ENCODE measurements at places on chromosomes 3 and 15.

- no peak for DNase-seq
Observed at GRCh38 chr3:160695003-160695402, 18.0 kb downstream of the ARL14 start.

DNA sequence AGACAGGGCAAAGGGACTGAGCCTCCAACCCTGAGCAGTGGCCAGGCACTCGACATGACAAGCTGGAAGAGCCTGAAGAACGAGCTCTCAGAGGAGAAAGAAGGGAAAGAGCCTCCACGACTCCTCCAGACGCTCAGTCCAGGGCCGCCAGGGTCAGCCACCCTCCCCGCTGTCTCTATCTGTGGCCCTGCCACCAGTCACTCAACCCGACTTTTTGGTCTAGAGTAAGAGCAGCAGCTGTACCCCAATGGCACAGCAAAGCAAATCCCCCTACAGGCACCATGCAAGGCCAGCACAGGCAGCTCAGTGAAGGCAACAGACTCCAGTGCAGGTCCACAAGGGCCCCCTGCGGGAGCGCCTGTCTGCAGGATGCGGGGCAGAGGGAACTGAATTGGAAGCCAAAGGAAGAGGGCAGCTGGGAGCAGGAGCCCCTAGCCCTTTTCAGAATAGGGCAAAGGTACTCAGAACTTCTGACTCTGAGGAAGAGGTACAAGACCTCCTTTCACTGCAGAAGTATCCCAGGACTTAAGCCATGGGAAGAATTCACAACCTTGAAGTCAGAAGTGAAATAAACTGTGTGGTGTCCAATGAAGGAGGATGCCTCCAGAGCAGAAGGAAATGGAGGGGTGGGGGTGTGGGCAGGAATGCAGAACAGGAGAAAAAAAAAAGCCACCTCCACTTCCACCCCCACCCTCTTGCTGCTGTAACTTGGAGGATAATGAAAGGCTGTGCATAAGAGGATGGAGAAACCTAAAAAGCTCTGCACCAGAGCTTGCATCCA, 8.5 kb upstream of the GRAMD2A start:
- DNase-seq: no peak

DNA sequence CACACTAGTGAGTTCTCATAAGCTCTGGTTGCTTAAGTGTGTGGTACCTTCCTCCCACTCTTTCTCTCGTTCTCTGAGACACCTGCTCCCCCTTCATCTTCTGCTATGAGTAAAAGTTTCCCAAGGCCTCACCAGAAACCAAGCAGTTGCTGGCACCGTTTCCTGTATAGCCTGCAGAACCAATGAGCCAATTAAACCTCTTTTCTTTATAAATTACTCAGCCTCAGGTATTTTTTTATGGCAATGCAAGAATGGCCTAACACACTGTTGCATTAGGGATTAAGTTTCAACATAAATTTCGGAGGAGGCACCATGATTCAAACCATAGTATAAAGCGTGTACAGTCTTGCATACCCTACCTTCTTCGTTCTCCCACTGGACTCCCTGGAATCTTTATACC, 252.3 kb upstream of the CHRM5 start:
- DNase-seq: no peak

DNA sequence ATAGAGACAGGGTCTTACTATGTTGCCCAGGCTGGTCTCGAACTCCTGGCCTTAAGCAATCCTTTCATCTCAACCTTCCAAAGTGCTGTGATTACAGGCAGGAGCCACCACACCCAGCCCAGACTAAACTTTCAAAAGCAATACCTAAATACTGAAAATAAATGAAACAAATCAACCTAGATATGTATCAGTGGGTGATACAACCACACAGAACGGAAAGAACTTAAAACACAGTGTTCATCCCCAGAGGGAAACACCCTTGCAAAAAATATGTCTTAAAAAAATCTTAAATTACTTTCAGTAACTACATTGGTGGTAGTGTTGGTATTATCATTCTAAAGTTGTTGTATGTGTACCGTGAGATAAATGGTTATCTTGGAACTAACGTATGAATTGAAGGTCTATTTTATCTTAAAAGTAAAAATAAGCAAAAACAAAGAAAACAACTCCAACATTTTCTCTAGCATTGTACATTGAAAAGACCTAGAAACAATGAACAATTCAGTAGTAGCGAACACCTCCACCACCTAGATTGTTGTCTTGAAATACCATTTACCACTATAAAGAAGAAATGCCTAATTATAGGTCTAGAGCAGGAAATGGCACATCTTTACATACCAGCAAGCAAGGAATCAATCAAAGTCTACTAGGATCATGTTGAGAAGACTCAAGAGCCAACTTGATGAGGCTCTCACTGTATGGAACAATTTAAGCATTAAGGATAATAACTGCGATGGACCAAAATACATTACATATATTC, 24.7 kb downstream of the SLTM start:
- no peak for DNase-seq

GRCh38 chr3:153072382-153072781, 89.6 kb upstream of the RAP2B start:
- no peak for DNase-seq

DNA sequence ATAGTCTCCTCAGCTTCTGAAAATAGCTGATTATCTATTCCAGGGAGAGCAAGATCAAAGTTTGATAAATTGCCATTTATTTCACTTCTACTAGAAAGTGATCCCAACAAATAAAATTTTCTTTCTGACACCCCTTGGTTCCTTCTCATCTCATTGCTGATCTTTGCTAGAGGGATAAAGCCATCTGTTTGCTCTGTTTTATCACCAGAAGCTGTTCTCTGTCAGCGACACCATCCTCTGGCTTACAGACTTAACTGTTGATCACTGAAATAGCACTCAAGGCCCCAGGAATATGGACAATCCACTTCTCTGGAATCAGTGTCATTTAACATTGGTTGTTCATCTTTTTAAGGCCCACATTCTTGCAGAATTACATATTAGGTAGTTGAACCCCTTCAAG, 219.0 kb downstream of the LSAMP start:
- DNase-seq: no peak

- DNase-seq: no peak
Observed at GRCh38 chr3:24390169-24391130, 104.2 kb downstream of the THRB start.

DNA sequence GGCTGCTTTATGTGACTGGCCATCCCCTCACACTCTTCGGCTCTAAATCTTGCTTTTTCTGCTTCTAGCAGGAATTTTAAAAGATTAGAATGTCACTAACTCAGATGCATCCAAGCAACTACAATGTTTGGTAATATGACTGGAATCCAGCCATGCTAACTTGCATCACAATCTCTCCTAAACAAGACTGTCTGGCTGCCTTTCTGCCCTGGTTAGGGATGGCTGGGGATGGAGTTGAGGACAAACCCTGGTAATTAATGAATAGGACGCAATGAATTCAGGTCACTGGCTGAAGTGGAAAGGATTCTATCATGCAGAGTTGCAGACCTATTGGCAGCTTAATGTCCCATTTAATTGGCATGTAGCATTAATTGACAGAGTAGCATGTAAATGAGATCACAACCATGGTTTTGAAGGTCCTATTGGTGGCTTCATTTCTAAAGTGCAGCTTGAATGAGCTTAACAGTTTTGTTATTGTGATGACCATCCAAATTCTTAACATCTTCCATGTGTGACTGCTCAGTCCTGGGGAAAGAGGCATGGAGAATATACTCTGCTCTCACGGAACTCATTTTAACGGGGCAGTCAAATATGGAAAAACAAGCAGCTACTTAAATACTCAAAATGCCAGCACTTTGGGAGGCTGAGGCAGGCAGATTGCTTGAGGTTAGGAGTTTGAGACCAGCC, 21.7 kb downstream of the NMNAT3 start:
- DNase-seq: no peak

DNA sequence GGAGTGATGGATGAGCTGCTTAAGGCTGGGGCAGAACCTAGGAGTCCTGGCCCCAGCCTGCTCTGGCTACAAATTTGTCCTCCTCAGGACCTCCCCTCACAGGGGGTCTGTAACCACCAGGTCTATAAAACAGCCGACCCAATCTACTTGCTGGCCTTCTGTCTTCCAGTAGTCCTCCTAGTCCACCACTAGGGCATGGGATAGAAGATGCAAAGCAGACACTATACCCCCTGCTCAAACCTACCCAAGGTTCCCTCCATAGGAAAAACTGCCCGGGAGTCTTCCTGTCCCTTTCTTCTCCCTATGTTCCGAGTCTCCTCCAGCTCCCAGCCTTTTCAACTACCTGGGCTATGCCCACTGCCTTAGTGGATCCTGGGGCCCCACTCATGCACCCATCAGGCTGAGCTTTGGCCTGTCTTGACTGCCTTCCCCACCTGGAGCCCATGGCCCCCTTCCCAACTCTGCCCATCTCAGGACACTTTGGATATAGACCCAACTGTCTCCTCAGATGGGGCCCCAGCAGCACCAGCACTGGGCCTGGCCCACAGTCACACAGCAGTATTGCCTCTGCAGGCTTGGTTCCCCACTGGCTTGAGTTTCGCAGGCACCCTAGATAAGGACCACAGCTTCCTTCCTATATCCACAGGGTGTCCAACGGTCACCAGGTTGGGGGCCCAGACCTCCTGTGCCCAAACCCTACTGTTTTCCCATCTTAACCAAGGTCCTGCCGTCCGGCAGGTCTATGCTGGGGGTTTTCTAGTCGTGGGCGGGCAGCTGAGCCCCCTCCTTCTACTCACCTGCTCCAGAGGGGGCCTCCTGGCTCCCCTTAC, 1.1 kb downstream of the HYAL3 start:
- no peak for DNase-seq

GRCh38 chr15:39835550-39835949, 52.9 kb upstream of the FSIP1 start:
- DNase-seq: no peak

DNA sequence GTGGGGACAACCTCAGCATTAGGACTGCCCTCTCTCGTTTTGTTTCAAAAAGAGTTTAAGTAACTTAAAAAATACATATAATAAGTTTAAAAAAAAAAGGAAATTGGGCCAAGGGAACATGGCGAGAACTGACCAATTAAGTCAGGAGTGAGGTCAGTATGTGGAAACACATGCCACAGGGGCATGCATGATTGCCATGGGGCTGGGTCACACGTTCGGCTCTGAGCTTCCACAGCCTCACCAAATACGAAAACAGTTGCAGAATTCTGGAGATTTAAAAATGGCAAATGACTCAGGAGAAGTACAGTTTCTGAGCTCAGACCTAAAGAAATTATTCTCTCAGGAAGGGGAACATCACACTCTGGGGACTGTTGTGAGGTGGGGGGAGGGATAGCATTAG, 24.1 kb downstream of the PDE8A start:
- no peak for DNase-seq

GRCh38 chr3:183283886-183284285, 30.8 kb downstream of the B3GNT5 start:
- no peak for DNase-seq

DNA sequence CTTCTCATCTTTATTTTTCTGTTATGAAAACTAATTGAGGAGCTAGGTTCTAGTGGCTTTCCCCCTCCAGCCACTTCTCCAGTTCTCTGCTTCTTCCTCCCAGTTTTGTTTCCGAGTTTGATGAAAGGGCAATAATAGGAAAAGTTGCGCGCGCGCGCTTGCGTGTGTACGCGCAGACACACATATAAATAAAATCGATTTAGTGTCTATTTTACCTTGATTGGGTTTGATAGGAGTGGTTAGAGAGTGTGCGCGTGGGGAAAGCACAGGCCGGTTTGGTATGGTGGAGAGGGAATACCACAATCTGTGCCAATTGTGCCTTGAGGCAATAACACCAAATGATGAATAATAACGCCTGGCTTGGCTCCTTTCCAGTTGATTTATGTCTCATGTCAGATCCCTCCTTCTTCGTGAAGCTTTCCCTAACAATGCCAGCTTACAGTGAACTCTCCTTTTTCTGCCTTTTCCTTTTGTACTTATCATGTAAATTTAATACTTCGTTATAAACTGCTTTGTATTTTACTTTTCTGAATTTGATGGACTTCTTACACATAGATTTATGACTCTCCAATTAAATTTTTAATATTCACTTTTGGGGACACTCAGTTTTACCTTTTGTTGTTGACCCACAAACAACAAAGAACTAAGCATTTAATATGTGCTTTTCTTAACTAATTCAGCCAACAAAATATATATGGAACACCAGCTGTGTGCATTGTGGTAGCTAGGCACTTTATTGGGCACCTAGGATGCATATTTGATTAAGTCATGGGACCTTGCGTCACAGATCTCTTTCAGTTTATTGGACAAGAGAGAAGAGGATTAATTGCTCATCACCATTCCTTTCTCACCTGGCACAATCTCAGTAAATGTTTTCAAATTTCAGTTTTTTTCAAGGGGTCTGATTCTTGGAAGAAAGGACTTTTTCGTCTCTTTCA, 1.7 kb downstream of the TIPARP start:
- DNase-seq: no peak

DNA sequence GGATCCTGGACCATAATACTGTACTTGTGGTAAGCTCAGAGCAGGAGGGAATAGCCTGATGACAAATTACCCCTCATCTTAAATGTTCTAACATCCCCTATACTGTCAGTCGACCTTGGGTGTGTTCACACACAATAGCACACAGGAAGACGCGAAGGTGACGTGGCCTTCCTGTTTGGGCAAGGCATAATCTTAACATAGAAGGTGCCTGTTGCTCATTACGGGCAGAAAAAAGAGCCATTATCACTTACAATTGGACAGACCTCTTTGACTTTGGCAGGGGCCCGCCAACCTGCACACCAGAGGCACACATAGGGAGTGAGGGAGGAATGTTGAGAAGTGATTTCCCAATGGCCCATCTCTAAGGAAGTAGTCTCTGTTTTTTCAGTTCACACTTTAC, 144.2 kb downstream of the ANO10 start:
- peak; percentile 53 for DNase-seq

DNA sequence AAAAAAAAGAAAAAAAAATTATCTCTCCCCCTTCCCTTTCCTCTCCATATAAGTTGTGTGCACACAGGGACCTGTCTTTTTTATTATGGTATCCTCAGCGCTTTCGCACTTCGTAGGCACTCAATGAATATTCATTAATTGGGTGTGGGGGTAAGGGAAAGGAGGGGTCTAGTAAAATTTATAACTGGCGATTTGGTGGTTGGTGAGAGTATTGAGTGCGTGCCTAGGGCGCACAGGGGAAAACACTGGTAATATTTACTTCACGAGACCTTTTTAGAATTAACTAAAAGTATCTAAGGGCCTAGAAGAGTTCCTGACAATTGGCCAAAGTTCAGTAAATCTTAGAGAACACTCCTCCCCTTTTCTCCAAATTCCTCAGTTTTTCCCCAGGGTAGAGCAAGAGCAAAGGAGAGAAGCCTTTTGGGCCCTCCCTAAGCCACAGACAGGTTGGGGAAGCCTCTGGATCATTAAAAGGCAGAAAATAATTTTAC, 25.7 kb downstream of the TYRO3 start:
- DNase-seq: no peak

DNA sequence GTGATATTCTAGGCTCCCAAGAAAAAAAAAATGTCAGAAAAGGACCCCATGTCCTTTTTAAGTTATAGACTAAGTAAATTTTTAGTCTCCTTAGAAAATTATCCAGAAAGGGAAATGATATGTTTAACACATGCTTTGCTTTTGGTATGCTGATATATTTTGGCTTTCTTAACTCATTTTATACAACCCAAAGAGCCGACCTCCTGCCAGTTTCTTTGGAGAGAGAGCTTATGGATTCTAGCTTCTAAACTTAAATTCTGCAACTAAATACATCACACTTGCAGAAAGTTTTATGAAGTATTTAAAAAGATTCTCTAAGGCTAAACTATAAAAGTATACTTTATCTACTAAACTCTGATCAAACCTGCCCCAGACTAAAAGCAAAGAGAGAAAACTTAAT, 43.9 kb upstream of the ZPLD1 start:
- DNase-seq: no peak

- DNase-seq: no peak
Observed at GRCh38 chr3:157420606-157421130, 16.0 kb upstream of the PTX3 start.

GRCh38 chr15:77606142-77607034, 26.3 kb downstream of the LINGO1 start:
- DNase-seq: no peak
